ENCODE measurements at places on chromosomes 2 and 18. TPM values are rescaled to one million over a fixed set of nuclear protein-coding genes. Genes with fewer than 3 reads are reported as not detected.

DNA sequence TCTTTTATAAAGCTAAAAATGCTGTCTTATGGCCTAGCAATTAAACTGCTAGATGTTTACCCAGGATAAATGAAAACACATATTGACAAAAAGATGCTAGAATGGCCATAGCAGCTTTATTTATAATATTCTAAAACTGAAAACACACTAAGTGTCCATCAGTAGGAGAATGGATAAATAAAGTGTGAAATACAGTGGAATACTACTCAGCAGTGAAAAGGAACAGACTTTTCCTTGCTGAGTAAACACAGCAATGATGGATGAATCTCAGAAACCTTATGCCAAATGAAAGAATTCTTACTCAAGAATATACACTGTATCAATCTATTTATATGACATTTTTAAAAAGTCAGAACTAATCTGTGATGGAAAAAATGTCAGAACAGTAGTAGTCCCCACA is 33.2 kb downstream of the DDX1 start:
- no peak for DNase-seq

DNA sequence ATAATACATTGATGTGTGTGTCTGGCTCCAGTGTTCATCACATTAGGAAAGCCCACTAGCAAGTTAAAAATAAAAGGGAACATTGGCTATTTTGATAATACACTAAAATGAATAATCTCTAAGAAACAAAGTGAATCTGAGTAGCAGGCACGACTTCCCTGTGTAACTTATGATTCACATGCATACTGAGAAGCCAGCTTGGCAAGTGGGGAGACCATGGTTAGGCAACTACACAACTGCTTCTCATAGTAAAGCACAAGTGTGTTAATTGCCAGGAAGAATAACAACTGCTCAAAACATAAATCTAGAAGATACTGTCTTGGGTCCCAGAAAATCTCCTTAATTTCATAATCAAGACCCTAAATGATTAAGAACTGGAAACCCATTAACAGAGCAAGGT is 4.0 kb downstream of the MYO5B start:
- DNase-seq, result peak; percentile 86

Gene ASXL3
- not detected for polyA plus RNA-seq

- no peak for DNase-seq
Measured at GRCh38 chr18:13646633-13647032, 79.7 kb downstream of the FAM210A start.

DNA sequence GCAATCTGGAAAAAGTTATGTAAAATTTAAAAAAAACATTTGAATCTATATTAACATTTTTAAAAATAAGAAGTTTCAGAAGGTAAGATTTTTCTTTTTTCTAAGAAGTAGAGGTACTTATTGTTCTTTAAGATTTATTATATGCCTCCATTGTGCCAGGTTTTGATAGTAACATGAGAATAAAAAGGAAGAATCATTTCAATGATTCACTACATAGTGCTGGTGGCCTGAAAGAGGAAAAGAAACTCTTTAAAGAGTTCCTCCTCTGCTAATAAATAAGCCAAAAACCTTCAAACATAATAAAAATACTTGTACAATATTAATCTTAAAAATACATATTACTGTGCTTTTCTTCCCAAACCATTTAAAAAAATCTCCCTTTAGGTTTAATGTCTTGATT is 69.0 kb downstream of the ANKRD44 start:
- DNase-seq, result no peak

GRCh38 chr2:223104336-223105132 is 52.5 kb downstream of the KCNE4 start:
- no peak for DNase-seq

Gene ATP6V1C2
- polyA plus RNA-seq, result 0.01 TPM

GRCh38 chr2:40257340-40258134 is 194.4 kb downstream of the SLC8A1 start:
- DNase-seq, result no peak

GRCh38 chr18:58241026-58241679 is 197.1 kb downstream of the NEDD4L start:
- DNase-seq, result no peak

Gene CHCHD5
- polyA plus RNA-seq, result 32.6 TPM

DNA sequence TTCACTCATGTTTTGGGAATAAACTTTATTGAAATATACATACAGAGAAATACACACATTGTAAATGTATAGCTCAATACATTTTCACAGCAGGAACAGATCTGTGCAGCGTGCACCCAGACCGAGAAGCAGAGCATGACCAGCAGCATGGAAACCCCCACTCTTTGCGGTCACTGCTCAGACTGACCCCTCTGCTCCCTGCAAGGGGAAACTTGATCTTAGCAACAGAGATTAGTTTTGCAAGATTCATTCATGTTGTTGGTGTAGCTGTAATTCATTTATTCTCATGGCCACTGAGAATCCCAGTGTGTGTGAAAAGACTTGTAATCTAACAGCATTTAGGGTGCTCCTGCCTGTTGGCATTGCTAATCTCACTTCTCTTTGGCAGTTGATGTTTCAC is 35.2 kb downstream of the LPIN1 start:
- DNase-seq, result no peak

GRCh38 chr2:69253112-69253511 is 133.9 kb downstream of the GFPT1 start:
- no peak for DNase-seq

DNA sequence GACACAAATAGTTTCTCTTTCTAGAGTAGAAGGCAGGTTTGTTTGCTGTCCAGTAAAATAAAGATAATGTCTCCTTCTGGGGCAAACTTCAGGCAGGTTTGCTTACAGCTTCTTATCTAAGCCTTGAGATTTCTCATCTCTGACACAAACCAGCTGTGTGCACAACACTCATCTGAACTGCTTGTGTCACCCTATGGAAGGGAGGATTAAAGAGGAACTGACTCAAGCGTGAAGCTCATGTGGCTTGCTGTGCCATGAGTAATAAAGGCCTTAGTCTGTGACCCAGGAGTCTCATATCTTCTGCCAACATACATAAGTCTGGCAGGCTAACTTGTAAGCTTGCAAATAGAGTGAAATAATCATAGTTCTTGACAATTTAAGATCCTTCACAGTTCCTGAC is 24.2 kb upstream of the CPO start:
- peak; percentile 88 for DNase-seq

GRCh38 chr18:11269257-11269656 is 119.9 kb upstream of the PIEZO2 start:
- no peak for DNase-seq

GRCh38 chr2:6224267-6224666 is 532.1 kb downstream of the SOX11 start:
- DNase-seq, result no peak

DNA sequence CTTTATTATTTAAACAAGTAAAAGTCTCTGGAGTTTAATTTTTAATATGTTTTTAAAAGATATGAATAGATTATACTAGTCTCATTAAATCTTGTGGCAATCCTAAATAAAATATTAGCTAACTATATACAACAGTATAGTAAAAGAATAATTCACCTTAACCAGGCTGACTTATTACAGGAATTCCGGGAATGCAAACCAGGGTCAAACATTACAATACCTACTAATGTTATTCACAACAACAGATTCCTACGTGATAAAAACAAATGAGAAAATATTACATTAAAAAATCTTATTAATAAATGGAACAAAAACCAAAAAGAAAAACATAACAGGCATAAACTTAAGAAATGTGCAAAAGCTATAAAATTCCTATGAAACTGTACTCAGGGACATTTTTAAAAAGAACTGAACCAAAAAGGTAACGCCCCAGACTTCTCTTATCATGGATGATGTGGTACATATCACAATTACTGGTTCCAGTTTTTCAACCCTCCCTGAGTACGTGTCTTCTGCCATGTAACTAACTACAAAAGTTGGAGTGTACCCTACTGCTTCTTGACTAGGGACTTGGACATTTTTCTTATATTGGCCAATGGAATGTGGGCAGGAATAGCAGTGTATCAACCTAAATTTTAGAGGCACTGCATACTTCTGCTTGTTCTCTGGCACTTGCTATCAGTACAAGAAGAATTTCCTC is 20.2 kb downstream of the TTC21B start:
- DNase-seq, result no peak

- no peak for DNase-seq
Measured at GRCh38 chr18:61732854-61733253, 160.0 kb downstream of the RNF152 start.

Gene CHRNA1
- polyA plus RNA-seq, result not detected

GRCh38 chr2:95317665-95318425 is 20.7 kb downstream of the KCNIP3 start:
- no peak for DNase-seq

DNA sequence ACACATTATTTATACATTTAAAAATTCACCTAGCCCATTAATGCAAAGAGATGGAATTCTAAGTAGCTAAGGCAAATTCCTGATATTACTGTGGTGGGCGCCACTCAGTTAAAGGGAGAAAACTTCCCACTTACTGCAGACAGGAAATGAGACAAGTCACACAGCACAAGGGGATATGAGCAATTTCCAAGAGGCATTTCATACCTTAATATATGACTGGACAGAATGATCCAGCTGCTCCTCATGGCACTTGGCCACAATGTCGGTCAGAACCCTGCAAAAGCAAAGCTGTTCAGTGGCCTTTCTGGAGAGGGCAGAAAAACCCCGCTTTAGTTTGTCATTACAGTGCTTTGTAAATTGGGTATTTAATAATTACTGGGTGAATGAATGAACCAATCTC is 121.4 kb upstream of the CCDC195 start:
- DNase-seq, result peak; percentile 69

Gene FOXI3
- polyA plus RNA-seq, result 0.78 TPM

Gene TUBA4B
- polyA plus RNA-seq, result 0.08 TPM

GRCh38 chr18:63284827-63285733 is 34.5 kb downstream of the BCL2 start:
- DNase-seq, result no peak

Gene DTNA
- polyA plus RNA-seq, result 2.6 TPM

- no peak for DNase-seq
Measured at GRCh38 chr2:111519071-111519470, 364.9 kb downstream of the ANAPC1 start.

DNA sequence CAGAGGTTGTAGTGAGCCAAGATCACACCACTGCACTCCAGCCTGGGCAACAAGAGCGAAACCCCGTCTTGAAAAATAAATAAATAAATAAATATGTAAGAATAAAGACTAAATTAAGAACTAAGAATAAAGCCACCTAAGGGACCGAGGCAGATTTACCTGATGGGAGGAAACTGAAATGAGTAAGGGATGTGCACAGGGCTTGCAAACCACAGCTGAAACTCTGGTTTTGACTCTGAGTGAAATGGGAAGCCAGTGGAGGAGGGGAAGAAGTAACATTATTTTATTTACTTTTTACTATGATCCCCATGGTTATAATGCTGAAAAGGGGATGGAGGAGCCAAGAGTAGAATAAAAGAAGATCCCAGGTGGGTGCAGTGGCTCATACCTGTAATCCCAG is 107.3 kb downstream of the CABYR start:
- no peak for DNase-seq

DNA sequence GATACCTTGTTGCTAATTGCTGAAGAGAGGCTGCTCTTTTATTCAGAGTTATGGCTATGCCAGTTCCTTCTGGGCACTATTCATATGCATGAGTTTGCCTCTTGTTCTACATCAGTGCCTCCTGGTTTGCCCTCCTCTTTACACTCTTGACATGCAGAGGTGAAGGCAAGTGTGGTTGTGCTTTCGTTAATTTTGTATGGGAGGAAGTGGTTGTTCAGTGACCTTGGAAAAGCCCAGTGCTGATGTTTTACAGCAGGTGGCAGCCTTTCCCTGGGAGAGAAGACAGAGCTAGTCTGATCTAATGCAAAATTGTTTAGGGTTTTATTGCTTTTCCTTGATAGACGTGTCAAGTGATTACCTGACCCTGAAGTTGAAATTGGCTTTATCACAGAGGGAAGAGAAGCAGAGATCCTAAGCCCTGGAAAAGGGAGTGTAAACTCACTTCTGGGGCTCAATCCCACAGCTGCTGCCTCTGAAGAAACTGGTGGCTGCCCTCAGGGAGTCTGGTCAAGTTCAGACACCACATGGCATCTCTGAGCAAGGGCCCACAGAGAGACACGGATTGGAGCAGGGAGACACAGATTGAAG is 30.5 kb upstream of the VPS54 start:
- DNase-seq, result peak; percentile 69

- DNase-seq, result no peak
Measured at GRCh38 chr2:1784986-1785617, 40.8 kb upstream of the PXDN start.

Gene RSAD2
- 0.02 TPM for polyA plus RNA-seq

All from mammary epithelial cell (primary cell).